ENCODE measurements at places on chromosomes 16 and 17. TPM values are rescaled to one million over a fixed set of nuclear protein-coding genes. Genes with fewer than 3 reads are reported as not detected.

- DNase-seq, result no peak
- no peaks in the 10 kb centered on the region for H3K4me1 ChIP-seq
- no peak overlapping the region for H3K27ac ChIP-seq
- peaks cover 12% of the 10 kb centered on the region for H3K27me3 ChIP-seq
- no peak overlapping the region for H3K4me3 ChIP-seq
Observed at GRCh38 chr16:83681381-83681956, 126.3 kb upstream of the HSBP1 start.

- H3K27me3 ChIP-seq, result no peaks in the 10 kb centered on the region
- H3K4me3 ChIP-seq, result no peak overlapping the region
- DNase-seq, result no peak
- H3K27ac ChIP-seq, result no peak overlapping the region
Observed at GRCh38 chr16:68255712-68256111, 8.6 kb upstream of the SLC7A6 start.

DNA sequence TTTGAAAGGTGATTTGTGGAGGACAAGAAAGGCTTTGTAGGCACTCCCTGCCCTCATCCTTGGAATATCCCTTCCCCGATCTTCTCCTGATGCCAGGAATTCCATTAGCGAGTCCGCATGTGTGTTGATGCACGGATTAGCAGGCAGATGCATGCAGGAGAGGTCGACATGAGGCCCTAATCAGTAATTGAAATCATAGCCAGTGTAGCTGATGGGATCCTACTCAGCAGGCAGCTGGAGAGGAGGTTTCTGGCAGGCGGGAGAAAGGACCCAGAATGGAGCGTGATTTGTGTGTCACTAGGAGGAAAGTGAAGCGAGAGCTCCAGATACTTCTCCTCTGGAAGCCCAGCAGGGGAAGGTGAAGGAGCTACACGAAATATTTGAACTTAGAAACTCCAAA lies 196.3 kb upstream of the CDH11 start:
- no peak overlapping the region for H3K4me3 ChIP-seq
- no peak for DNase-seq
- H3K4me1 ChIP-seq, result no peaks in the 10 kb centered on the region
- no peaks in the 10 kb centered on the region for H3K27me3 ChIP-seq

FOXC2 gene
- not detected for total RNA-seq

All from activated CD8-positive, alpha-beta T cell treated with anti-CD3 and anti-CD28 coated beads, Interleukin-2, amount 10 ng/mL, durations not matched to agents 7 days and 5 days (primary cell).